ENCODE measurements at places on chromosomes 3 and 15. TPM values are rescaled to one million over a fixed set of nuclear protein-coding genes. Genes with fewer than 3 reads are reported as not detected.

GRCh38 chr3:13288732-13289718, 131.1 kb downstream of the NUP210 start:
- H3K4me1 ChIP-seq = no peaks in the 10 kb centered on the region
- peaks cover 34% of the 10 kb centered on the region for H3K27me3 ChIP-seq
- peaks cover 8% of the 10 kb centered on the region for H3K36me3 ChIP-seq
- no peak overlapping the region for H3K27ac ChIP-seq

GRCh38 chr15:41215708-41216107, 14.8 kb downstream of the EXD1 start:
- no peaks in the 10 kb centered on the region for H3K4me1 ChIP-seq
- no peak for DNase-seq
- no peak overlapping the region for H3K27ac ChIP-seq

Gene GPR87
- total RNA-seq = 0.62 TPM

- no peaks in the 10 kb centered on the region for H3K4me1 ChIP-seq
- H3K27ac ChIP-seq = no peak overlapping the region
- no peak overlapping the region for H3K4me3 ChIP-seq
- H3K36me3 ChIP-seq = no peaks in the 10 kb centered on the region
- no peak for DNase-seq
- no peaks in the 10 kb centered on the region for H3K27me3 ChIP-seq
These were observed 88.3 kb downstream of the SOX14 start for GRCh38 chr3:137852391-137852830.

DNA sequence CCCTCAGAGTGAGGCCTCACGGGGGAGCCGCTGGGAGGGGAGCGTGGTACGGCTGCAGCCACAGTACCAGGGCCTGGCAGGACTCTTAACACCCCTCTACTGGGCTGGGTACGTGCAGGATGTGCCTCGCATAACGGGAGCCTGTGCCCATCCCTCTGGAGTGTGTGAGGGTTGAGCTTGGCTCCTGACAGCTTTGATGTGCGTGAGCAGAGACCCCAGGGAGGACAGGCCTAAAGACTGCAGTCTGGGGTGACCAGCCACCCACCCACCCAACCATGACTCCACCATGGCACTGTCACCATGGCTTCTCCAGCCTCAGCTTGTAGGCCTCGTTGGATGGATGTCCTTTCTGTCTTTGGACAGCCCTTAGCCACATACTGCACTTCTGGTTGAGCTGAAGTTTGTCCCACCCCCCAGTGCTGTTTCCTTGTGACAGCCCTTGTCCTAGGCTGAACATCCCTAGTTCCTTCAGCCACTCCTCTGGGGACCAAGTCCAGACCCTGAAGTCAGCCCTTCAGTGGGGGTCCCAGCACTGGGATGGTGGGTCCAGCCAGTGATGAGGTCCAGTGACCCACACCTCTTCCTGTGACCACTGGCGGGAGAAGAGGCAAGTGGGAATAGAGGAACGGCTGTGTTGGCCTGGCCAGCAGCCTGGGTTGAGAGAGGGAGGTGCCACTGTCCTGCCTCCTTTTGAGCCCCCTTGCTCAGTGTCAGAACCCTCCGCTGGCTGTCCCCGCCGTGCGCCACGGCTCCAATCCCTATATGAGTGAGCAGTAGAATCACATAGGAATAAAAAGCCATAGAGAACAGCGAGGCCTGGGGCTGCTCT, 6.1 kb downstream of the GLYCTK start:
- H3K27ac ChIP-seq = no peak overlapping the region
- H3K4me3 ChIP-seq = no peak overlapping the region
- no peak for DNase-seq
- peaks cover 10% of the 10 kb centered on the region for H3K36me3 ChIP-seq
- peaks cover 19% of the 10 kb centered on the region for H3K4me1 ChIP-seq

DNA sequence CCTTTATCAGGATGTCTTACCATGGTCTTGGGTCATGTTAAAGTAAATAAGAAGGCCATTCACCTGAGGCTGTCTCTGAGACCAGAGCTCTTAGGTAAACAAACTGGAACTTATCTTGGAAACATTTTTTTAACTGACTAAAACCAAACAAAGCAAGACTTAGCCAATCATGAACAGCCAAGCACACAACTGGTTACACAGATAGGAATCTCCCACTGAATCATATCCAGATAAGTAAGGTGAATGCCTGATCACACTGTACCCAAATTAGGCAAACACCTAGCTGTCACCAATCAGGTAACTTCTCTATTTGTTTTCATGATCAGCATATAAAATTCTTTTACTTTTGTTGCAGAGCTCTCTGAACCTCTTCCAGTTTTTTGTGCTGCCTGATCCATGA, 205.4 kb downstream of the CNTN3 start:
- no peaks in the 10 kb centered on the region for H3K36me3 ChIP-seq
- DNase-seq = no peak
- no peak overlapping the region for H3K27ac ChIP-seq

Gene WDR72
- total RNA-seq = not detected

DNA sequence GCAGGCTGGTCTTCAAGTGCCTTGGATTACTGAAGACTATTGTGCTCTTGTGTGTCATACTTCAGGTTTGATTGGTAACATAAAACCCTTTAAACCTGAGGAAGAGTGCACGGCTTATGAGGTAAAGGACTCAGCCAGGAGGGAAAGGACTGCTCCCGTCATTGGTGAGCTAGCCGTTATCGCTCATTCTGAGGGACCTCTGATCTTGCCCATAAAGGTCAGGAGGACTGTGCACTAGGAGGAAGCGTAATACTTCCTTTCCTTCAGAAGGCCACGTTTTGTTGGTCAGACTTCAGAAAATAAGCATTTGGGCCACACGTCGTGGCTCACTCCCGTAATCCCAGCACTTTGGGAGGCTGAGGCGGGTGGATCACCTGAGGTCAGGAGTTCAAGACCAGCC, 37.7 kb downstream of the PXK start:
- DNase-seq = no peak
- no peak overlapping the region for H3K4me3 ChIP-seq
- H3K27ac ChIP-seq = no peak overlapping the region
- peaks cover 19% of the 10 kb centered on the region for H3K36me3 ChIP-seq
